ENCODE measurements at places on chromosomes 7 and 10. TPM values are rescaled to one million over a fixed set of nuclear protein-coding genes. Genes with fewer than 3 reads are reported as not detected.
A peak's percentile ranks its signal among the peaks of the same experiment; 100 is the strongest.

FBXL13 gene
- total RNA-seq, result 1.4 TPM

DNA sequence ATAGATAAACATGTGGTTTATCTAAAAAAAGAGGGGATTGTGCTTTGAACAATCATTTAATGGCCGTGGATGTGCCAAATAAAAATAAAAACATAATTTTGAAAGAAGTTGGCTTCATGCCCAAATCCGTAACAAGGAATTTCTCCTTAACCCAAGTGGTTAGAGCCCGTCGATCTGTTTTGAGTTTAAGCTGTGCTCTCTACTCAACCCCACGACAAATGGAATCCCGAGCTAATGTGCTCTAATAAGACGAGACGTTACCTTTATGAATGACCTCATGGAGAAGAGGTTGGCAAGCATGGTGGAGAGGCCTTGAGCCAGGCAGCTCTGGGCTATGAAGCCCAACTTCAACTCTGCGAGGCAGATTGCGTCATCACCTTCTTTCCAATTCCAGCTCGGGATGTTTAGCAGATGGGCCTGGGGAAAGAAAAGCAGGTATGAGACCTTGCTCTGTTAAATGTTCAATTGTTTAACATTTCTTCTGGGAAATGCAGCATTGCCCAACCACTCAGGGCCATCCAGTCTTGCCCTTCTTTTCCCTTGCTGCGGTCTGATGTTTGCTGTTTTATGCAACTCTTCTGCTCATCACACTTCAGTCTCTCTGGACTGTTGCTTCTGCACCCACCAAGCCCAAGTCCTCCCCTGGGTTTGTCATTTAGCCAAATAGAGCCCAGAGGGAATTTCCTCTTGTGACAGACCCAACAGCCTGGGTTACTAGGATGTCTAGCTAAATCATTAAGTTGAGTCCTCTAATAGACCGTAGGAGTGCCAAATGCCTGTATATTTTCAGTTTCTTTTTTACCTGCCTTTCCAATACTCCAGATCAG is 564.6 kb downstream of the KCNMA1 start:
- no peak overlapping the region for H3K27ac ChIP-seq
- H3K36me3 ChIP-seq, result peaks cover 11% of the 10 kb centered on the region
- H3K4me3 ChIP-seq, result no peak overlapping the region

GRCh38 chr10:31317652-31318381 is 1.2 kb upstream of the ZEB1 start:
- H3K4me3 ChIP-seq, result peak overlapping the region; percentile 90
- H3K36me3 ChIP-seq, result no peaks in the 10 kb centered on the region
- H3K27me3 ChIP-seq, result no peaks in the 10 kb centered on the region
- DNase-seq, result no peak
- no peak overlapping the region for H3K27ac ChIP-seq
- no peaks in the 10 kb centered on the region for H3K4me1 ChIP-seq

GRCh38 chr10:34163075-34163905 is 651.8 kb downstream of the PARD3 start:
- no peak for DNase-seq
- no peak overlapping the region for H3K27ac ChIP-seq
- H3K4me1 ChIP-seq, result no peaks in the 10 kb centered on the region
- H3K36me3 ChIP-seq, result no peaks in the 10 kb centered on the region
- H3K4me3 ChIP-seq, result no peak overlapping the region
- H3K27me3 ChIP-seq, result no peaks in the 10 kb centered on the region

GRCh38 chr10:30073045-30073766 is 13.8 kb upstream of the JCAD start:
- no peaks in the 10 kb centered on the region for H3K27me3 ChIP-seq
- H3K36me3 ChIP-seq, result no peaks in the 10 kb centered on the region
- no peak for DNase-seq
- no peak overlapping the region for H3K27ac ChIP-seq
- H3K4me1 ChIP-seq, result no peaks in the 10 kb centered on the region
- no peak overlapping the region for H3K4me3 ChIP-seq

GRCh38 chr7:93757426-93757825 is 133.1 kb downstream of the TFPI2 start:
- no peak for DNase-seq
- H3K27me3 ChIP-seq, result no peaks in the 10 kb centered on the region
- no peak overlapping the region for H3K4me3 ChIP-seq
- H3K36me3 ChIP-seq, result no peaks in the 10 kb centered on the region
- no peaks in the 10 kb centered on the region for H3K4me1 ChIP-seq

Measured in aorta (tissue), 5 donors.